Stimulated activated CD8-positive, alpha-beta memory T cell treated with anti-CD3 and anti-CD28 coated beads, Interleukin-7, amount 100 ng/mL, for 48 hours (primary cell): ENCODE measurements at places on chromosomes 13 and 19.

- no peak for DNase-seq
These were observed 204.7 kb downstream of the SHISA2 start for GRCh38 chr13:25847145-25847544.

DNA sequence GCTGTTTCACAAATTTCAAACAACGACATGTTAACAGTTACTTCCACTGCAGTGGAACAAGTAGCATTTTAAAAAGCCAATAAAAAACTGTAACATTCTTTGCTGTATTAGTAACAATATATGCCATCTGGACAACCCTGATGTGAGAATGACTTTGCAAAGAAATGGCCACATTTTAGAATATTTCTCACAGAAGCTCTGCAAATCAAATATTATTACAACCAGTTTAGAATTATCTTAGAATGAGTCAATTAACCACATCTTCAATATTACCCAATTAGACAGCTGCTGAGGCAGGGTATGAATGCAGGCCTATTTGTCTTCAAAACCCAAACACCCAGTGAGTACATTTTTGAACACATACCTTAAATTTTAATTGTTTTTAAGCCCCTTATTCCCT, 3.2 kb downstream of the ZNF699 start:
- no peak for DNase-seq

- no peak for DNase-seq
These were observed 41.4 kb upstream of the FGF14 start for GRCh38 chr13:102443249-102443648.

DNA sequence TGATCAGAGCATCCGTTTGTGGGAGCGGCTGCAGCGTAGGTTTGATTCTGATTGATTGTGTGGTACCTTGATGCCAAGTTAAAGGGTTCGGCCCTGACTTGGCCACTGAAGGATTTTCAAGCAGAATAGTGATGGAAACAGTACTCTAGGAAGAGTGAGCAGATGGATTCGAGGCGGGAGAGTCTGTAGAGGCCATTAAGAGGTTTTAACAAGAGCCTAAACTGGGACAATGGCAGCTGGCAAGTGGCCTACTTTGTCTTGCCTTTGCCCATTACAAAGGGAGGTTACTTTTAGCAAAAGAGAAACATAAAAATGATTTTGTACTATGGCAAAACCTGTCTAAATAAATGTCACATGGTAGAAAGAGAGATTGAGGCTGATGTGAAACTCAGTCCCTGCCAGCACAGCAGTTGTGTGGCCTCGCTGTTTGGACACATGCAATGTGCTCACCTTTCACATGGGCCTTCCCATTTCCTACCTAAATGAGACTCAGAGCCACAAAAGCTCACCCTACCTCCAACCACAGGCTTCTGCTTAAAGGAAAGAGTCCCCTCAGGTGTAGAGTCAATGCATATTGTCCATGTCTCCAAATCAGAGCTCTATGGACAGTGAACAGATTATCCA, 62.4 kb upstream of the RAP2A start:
- no peak for DNase-seq

DNA sequence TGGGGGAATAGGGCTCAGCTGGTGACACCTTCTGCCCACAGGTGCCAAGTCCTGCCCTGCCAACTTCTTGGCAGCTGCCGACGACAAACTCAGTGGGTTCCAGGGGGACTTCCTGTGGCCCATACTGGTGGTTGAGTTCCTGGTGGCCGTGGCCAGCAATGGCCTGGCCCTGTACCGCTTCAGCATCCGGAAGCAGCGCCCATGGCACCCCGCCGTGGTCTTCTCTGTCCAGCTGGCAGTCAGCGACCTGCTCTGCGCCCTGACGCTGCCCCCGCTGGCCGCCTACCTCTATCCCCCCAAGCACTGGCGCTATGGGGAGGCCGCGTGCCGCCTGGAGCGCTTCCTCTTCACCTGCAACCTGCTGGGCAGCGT, 2.1 kb downstream of the P2RY11 start:
- DNase-seq, result no peak

DNA sequence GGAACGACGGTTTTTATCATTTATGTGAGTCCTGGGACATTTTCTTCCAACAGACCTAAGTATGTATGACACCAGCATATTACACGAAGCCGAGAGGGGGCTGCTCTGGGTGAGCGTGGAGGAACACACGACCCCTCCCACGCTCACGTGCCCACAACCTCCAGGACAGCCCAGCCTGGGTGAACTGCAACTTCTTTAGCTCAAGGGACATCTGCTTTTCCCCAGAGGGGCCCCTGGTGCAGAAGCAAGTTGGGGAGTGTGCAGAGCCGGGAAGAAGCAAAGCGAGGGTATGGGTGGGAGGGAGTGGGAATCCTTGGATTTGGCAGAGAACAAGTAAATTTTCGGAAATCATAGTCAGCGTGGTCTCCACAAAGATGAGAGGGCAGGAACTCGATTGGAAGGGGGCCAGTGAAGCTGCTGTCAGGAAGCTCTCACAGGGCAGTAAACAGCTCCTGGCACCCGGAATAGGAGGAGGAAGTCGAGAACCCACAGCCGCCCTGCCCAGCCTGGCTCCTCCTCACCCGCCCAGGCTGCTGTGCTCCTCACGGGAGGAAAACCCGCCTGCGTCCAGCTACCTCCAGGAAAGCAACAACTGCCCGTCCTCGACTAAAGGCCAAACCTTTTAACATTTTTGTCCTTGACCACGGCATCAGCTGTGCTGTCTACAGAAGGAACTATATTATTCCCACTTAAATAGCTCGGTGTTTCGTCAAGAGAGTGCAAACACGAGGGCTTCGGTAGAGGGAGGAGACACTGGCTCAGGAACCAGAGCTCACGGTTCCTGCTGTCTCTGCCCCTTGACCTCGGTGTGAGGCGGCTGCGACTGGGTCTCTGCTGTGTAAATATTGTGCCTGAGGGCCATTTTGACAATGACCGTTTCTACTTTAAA, 17.2 kb upstream of the CFAP97D2 start:
- DNase-seq, result no peak

GRCh38 chr13:72645521-72645920, 81.9 kb downstream of the MZT1 start:
- DNase-seq, result no peak

GRCh38 chr13:43088093-43088511, 64.7 kb downstream of the DNAJC15 start:
- DNase-seq, result no peak
